ENCODE measurements at places on chromosomes 3 and 15.

GRCh38 chr3:88114878-88115549 is 34.7 kb upstream of the C3orf38 start:
- no peak for DNase-seq

DNA sequence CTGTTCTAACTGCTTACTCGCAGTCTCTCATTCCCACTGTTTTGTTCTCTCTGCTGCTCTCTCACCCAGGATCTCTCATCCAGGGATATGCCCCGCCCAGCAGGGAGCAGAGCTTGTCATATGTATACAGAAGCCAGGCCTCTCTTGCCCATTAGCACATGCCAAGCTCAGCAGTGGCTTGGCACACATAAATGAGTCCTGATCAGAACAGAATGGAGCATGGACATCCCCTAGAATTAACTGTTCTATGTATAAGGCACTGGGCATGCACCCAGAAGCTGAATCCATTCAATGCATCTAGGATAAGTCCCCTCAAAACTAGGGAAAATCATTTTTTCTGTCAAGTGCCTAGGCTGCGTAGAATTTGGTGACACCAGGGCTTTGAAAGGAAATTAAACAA is 61.6 kb downstream of the IGSF11 start:
- no peak for DNase-seq

DNA sequence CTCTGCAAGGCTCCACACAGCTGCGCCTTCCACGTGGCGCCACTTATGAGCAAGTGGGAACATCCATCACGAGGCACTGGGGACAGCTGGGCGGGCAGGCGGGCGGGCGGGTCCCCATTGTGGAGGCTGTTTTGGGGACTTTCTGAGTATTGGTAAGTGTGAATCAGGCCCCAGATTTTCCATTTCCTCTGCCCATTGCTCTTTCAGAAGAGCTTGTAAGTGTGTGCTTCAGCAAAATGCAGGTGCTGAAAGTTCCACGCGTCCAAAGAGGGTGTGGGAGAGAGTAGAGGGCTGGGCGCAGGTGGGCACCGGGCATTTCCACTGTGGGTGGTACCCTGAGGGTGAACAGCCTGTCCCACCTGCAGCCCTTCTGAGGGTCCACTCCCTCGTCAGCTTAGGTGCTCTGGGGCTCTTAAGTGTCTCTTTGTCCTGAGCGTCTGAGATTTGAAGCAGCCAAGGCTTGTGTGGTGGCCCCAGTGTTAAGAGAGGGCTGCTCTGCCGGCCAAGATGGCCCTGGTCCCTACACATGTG is 177.1 kb downstream of the RPLP1 start:
- no peak for DNase-seq

GRCh38 chr3:73385568-73385967 is 239.2 kb downstream of the PDZRN3 start:
- no peak for DNase-seq

DNA sequence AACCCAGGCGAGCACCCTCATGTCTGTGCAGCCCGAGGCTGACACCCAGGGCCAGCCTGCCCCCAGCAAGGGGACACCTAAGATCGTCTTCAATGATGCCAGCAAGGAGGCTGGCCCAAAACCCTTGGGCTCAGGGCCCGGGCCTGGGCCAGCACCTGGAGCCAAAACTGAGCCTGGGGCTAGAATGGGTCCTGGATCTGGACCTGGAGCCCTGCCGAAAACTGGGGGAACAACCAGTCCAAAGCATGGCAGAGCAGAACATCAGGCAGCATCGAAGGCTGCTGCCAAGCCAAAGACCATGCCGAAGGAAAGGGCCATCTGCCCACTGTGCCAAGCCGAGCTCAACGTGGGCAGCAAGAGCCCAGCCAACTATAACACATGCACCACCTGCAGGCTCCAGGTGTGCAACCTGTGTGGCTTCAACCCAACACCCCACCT is 31.4 kb upstream of the APEH start:
- DNase-seq, result no peak

- no peak for DNase-seq
Measured at GRCh38 chr3:166734734-166735133, 645.4 kb downstream of the ZBBX start.

GRCh38 chr15:56943403-56943802 is 25.0 kb downstream of the TCF12 start:
- no peak for DNase-seq

- no peak for DNase-seq
Measured at GRCh38 chr3:43073836-43074220, 32.1 kb downstream of the POMGNT2 start.

DNA sequence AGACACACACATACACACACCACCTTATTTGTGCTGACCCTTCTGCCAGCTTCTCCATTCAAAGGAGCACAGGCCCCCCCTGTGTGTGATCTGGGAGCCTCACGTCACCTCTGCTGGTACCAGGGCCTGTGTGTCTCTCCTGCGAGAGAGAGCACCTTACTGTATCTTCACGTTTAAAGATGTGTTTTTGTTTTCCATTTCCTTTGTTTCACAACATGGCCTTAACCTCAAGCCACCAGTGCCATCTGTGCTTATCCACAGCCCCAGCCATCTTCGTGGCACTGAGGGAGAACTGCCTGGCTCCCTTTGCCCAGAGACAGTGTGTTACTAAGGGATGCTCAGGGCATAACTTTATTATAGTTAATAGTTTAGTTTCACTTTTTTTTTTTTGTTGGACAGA is 52.3 kb downstream of the ABHD2 start:
- DNase-seq, result no peak

DNA sequence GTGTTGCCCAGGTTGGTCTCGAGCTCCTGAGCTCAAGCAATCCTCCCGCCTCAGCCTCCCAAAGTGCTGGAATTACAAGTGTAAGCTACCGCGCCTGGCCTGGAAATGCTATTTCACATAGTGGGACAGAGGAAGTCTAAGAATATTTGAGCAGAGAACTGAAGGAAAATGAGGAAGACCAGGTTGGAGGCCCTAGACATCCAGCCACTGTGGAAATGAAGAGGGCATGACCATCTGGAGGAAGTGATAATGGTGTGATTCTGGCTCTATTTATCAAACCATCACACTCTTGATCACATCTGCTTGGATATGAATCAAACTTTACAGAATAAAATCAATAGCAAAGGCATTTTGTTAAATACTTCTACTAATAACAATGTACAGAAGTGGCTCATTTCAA is 65.9 kb upstream of the ARHGEF3 start:
- no peak for DNase-seq

- no peak for DNase-seq
Measured at GRCh38 chr3:189507856-189508255, 123.3 kb upstream of the TP63 start.

- no peak for DNase-seq
Measured at GRCh38 chr3:9552252-9552999, 1.2 kb downstream of the LHFPL4 start.

DNA sequence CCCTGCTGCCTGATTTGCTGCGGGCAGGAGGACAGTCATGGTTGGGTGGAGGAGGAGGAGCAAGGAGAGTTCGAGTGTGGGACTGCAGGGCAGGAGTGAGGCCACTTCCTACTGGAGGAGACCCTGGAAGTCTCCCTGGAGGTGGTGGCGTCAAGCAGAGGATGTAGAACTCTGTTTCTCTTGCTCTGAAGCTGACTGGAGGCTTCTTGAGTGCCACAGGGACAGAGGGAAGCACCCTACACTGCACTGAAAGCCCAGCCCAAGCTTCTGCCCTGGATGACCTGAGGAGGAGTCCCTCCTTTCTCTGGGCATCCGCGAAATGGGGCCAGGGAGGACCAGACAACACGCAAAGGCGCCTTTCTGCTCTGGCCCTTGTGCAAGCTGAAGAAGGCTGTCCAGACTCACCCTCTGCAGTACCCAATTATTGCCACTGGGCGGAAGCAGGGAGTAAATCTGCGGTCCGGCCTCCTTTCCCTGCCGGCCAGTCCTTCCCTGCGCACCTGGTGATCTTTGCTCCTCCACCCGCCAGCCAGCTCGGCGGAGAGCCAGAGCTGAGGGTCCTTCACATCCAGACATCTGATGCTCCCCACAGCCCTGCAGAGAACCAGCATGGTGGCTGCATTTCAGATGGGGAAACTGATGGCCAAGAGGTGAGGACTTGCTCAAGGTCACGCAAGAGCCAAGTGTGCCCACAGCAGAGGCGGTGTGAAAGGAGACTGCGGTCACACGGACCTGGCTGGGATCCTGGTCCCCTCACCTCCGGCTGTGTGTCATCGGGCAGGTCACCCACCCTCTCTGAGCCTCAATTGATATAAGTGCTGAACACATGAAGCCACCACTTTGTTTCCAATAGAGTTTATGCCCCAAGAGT is 207.1 kb downstream of the TBC1D2B start:
- peak; percentile 51 for DNase-seq

DNA sequence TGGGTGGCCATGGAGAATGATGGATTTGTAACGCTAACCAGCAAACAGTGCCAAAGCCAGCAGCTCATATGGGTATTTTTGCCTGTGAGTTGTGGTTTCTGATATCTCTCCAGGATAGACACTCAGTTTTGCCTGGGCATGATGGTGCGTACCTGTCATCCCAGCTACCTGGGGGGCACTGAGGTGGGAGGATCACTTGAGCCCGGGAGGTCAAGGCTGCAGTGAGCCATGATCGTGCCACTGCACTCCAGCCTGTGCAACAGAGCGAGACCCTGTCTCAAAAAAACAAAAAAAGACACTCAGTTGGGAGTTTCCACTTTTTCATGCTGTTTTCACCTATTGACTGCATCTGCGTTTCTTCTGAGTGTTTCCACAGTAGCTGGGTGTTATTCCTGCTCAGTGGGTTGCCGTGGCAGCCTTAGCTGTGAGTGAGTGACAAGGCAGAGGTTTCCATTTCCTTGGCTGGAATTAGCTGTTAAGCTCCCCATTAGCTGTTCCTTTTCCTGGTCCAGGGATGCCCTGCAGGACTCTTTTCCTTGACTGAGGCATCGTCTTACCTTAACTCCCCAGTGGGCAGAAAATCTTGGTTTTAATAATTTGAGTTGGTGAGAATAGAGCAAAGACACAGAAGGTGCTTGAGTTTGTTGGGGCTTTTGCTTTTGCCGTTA is 14.2 kb upstream of the RPP14 start:
- DNase-seq, result no peak

DNA sequence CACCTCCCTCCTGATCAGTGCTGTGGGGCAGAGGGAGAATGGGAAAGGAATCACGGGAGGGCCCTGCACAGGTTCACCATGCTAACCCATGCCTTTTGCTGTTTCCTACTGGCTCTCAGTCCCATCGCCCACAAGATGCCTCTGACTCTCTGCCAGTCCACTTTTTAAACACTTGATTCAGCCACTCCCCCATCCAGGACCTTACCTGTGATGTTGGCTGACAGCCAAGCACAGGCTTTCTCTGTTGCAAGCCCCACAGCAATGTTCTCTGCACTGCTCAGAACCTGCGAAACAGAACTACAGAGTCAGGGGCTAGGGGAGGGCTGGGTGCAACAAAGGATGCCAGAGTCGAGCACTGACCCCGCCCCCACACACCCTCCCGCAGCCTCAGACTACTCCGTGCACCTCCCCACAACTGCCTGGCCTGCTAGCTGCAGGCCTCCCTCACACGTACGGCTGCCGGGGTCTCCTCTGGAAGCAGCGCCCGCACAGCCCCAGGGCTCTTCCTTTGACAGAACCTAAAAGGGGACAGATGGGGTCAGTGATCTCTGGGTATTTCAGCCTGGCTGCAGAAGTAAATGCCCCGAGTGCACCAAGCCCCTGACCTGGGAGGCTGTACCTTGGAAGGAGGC is 9.1 kb downstream of the CDAN1 start:
- no peak for DNase-seq

DNA sequence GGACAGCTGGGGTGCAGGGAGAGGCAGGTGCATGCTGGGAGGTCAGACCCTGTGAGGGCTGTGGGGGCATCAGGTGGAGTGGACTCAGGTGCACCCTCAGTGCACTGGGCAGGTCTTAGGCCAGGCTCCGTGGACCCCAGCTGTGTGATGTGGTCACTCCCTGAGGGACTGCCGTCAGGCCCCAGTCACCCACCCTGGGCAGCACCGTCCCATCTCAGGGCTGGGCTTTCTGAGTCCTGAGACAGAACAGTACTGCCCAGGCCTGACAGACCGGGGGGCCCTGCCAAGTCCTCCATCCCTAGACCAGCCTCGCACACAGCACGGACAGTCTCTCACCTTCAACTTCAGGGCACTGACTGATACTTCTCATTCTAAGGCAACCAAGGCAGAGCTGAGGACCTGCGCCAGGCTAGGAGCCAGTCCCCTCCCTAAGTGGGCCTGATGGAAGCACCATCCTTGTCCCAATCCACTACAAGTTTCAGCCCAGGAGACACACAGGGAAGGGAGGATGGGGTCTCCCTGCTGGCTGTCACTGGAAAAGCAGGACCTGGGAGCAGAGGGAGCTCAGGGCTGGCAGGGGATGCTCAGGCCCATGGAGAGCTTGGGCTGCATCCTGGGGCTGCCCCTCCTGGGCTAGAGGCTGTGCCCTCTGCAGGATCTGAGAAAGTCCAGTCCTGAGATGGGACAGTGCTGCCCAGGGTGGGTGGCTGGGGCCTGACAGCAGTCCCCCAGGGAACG is 86.3 kb downstream of the LMLN start:
- no peak for DNase-seq

DNA sequence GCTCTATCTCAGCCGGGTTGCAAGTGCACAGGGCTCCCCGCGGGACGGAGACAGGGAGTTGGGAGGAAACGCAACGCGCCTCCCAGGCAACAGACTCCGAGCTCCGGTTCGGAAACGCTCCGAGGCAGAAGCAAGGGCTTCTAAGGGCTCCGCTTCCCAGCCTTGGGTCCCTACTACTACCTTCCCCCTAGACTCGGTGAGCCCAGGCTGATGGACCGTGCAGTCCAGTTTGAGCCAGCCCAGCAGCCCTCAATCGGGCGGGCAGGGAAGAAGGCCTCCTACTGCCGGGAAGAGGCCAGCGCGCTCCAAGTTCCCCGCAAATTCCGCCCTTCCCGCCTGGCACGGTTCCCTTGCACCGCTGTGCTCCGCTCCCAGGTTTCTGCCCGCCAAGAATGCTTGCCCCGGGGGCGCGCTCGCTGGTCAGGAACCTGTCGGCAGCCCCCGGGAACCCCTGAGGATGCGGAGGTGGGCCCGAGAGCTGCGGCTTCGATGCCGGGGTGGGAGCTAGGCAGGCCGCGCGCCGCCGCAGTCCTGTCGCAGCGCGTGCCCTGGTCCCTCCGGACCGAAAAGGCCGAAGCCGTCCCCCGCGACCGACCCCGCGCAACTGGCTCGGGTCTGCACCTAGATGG is 728 bp downstream of the TRANK1 start:
- DNase-seq, result peak; percentile 57

DNA sequence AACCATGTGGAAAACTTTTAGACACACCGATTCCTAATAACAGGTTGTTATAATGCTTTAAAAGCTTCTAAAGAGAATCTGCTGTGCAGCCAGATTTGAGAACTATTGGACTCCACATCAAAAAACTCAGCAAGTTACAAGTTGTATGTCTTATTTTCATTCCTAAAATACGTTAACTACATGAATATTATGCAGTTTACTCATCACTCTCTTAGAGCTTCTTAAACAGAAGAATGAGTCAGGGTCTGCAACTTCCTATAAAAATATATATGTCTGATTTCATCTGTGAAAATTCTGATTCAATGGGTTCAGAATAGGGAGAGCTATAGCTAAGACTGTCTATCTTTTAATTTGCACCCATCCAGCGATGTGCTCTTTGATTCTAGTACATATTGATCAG is 244.2 kb upstream of the EPHA3 start:
- no peak for DNase-seq
